CD4-positive, alpha-beta T cell treated with Interferon alpha-2 for 1 hour (primary cell): ENCODE measurements at places on chromosomes 7 and 10.

DNA sequence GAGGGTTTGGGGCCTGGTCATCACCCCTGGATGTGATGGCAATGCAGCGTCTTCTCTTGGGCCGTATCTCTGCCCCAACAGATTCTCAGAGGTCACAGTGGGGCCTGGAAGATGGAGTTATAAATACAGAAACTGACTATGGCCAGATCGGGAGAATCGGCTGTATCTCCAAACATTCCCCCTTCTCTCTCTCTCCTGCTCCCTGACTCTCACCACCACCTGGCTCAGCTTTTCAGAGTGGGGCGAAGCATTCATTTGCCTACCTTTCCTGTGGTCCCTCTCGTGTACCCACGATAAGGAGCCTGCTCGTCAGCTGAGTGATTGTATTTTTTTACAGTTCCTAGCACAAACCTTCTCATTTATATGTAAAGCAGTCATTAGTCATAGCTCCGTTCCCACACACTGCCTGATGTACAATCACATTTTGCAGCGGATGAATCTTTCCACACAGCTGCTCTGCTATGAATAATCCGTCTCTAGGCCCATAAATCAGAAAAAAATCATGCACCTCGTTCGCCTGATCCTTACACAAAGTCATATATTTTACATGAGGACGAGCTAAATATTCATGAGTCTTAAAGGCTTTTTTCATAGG is 23.2 kb upstream of the BTRC start:
- no peak for DNase-seq

GRCh38 chr10:71999360-72000072 is 35.3 kb downstream of the CHST3 start:
- no peak for DNase-seq

DNA sequence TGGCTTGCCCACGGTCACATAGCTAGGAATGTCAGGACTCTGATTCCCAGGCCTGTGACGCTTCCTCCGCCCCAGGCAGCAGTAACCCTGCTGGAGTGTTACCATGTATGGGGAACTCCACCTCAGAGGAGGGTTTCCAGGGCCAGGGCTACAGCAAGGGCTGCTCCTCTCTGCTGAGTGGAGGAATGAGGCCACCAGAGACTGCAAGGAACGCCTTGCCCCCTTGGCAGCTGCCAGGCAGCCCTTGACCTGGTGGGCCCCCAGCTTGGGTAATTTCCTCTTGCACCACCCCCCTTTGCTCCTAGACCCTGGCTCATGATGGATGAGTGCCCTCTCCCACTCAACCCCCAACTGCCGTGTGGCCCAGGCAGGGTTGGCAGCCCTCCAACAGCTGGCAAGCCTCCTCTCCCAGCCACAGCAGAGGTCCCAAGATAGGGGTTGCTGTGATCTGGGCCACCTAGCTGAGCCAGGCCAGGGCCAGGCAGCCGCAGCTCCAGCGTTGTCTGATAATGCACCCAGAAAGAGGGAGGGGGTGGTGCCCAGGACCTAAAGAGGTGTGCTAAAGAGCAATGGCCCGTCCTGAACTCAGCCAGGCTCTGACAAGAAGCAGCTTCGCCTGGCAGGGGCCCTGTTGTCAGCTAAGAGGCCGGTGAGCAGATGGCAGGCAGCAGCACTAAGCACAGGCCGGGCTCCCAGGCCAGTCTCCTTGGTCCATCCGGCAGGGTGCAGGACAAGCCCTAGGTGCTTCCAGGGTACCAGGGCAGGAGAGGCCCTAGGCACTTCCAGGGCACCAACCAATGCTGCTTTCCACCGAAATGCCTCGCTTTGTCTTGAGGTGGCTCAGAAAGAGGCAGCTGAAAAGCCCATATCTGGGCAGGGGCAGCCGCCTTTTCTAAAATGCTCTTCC is 35.4 kb downstream of the DRGX start:
- no peak for DNase-seq

- DNase-seq: peak; percentile 21
Observed at GRCh38 chr10:110426294-110427181, 71.2 kb upstream of the DUSP5 start.

GRCh38 chr7:39198556-39198955 is 220.8 kb downstream of the POU6F2 start:
- DNase-seq: no peak
